ENCODE measurements at places on chromosomes 5 and 9.

GRCh38 chr9:125789196-125789595 is 42.0 kb downstream of the PBX3 start:
- no peak for DNase-seq

- no peak for DNase-seq
These were observed 7.0 kb upstream of the GADD45G start for GRCh38 chr9:89597711-89598362.

- no peak for DNase-seq
These were observed 88.0 kb downstream of the NLN start for GRCh38 chr5:65809817-65810531.

DNA sequence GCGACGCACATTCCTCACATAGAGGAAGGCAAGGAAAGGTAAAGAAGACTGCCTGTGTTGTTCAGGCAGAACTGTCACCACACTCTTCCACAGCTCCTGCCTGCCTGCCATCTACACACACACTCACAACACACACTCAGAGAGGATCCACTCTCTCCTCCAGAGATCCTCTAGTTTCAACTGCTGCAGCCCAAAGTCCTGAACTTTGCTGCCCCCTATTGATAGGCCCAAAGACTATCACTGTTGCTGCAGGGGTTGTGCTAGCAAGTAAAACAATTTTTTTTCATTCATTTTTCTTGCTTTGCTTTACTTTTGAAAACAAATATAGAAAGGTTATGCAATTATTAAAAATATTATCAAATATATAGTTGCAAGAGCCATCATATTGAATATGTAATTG is 5.9 kb upstream of the CFAP90 start:
- no peak for DNase-seq

DNA sequence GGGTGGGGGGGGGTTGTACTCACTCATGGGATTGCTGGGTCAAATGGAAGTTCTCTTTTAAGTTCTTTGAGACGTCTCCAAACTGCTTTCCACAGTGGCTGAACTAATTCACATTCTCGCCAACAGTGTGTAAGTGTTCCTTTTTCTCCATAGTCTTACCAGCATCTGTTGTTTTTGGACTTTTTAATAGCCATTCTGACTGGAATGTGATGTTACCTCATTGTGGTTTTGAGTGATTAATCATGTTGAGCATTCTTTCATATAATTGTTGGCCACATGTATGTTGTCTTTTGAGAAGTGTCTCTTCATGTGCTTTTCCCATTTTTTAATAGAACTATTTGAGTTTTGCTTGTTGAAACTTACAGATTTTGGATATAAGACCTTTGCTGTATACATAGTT is 94.9 kb upstream of the PLPPR1 start:
- DNase-seq, result no peak

GRCh38 chr5:80403782-80404181 is 4.1 kb upstream of the ZFYVE16 start:
- DNase-seq, result no peak

GRCh38 chr9:92710368-92710767 is 40.4 kb upstream of the IPPK start:
- DNase-seq, result no peak

DNA sequence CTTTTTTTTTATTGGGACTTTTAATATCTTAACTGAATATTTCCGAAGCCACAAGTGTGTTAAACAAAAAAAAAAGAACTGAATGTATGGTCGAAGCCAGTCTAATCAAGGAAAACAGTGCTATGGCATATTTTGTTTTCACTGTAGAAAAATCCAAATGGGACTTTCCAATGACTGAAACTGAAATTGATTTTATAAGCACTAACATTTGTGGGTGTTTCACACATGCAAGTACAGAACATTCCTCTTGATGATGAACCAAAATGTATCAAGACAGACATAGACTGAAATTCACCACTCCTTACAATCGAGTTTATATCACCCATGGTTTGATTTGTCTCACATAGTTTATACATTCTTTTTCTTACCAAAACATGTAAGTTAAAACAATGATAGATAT is 1026.8 kb downstream of the CDH18 start:
- no peak for DNase-seq

DNA sequence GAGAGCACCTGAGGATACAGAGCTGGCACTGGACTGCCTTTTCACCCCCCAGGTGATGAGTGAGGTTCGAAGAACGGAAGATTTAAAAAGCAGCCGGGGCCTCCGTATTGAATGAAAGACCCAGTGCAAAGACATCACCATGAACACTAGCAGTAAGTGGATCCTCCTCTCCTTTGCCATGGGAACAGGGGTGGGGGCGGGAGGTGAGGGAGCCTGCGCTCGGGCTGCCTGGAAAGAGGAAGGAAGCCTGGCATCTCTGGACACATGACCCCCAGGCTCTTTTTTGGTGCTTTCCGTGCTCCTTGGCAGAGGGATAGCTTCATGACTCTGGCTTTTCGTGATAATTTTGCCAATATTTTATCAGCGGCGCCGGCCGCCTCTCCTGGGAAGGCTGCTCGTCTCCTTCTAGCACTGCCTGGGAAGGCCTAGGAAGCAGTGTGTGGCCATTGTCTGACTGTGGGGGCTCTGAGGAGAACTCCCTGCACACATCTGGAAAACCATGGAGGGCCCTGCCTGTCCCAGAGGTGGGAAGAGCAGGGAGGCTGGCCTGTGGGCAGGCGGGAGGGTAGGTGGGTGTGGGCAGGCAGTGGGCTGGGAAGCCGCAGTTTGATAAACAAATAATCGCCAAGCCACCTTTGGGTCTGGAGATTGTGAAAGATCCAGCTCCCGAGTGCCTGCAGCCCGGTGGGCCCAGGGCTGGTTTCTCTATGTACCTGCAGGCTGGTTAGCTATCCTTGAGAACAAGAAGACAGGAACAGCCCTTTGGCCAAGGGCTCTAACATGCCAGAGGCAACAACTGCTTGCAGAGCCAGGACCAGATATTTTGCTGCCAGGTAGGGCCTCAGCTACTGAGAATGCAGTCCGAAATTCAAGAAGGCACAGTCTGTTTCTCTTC is 911 bp downstream of the ABLIM3 start:
- DNase-seq, result no peak

- DNase-seq, result no peak
These were observed 9.6 kb downstream of the ACSL6 start for GRCh38 chr5:132001647-132002561.

- DNase-seq, result no peak
These were observed 259.1 kb downstream of the TMEM167A start for GRCh38 chr5:82817897-82818676.

DNA sequence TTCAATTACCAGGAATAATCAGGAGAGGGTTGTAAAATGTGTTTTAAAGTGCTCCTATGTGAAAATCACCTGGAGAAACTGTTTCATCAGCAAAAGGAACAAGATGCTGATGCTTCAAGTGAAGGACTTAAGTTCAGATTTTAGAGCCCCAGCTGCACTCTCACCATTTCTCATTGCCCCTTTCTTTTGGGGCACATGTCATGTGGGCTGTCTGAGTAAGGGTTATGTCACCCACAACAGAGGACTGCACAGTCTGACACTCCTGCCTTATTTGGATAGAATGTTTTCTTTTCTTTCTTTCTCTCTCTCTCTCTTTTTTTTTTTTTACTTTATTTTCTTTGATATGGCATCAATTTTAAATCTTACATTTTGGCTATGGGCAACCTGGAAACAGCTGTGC is 204.1 kb upstream of the EFNA5 start:
- no peak for DNase-seq

DNA sequence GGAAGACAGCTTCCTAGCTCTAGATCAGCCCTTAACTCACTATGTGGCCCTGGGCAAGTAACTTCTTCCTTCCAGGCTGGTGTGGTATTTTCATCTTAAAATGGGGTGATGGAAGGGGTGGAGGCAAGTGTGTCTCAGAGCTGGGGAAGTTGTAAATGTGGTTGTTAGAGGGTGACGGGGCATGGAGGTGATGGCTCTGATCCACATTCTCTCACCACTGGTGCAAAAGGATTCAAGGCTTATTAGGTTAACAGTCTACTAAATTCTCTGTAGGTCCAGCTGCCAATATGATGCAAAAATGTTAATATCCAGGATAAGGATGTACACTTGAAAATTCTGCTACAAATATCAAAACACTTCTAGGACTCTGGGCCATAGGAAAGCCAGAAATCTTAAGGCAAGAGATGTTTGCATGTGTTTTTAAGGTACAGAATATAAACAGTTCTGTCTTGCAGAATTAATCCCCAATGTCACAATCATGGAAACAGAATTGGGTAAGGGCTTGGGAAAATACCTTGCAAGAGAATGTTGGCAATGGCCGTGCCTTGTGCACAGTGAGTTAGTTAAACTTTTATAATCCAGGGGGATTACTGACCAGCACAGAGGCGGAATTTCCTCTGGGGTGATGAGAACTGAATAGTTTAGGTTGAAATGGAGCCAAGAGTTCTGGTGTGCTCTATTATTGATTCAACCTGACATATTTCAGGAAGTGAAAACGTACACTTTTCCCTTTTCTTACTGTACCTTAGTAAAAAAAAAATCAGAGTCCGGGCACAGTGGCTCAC is 19.8 kb downstream of the TNFSF15 start:
- no peak for DNase-seq

GRCh38 chr9:134678666-134679443 is 37.3 kb downstream of the COL5A1 start:
- no peak for DNase-seq

- no peak for DNase-seq
These were observed 15.9 kb upstream of the CDC20B start for GRCh38 chr5:55188656-55189540.

- DNase-seq, result no peak
These were observed 6.8 kb upstream of the ZNF79 start for GRCh38 chr9:127417131-127418036.

- DNase-seq, result no peak
These were observed 13.6 kb downstream of the PDE6A start for GRCh38 chr5:149930749-149931574.

DNA sequence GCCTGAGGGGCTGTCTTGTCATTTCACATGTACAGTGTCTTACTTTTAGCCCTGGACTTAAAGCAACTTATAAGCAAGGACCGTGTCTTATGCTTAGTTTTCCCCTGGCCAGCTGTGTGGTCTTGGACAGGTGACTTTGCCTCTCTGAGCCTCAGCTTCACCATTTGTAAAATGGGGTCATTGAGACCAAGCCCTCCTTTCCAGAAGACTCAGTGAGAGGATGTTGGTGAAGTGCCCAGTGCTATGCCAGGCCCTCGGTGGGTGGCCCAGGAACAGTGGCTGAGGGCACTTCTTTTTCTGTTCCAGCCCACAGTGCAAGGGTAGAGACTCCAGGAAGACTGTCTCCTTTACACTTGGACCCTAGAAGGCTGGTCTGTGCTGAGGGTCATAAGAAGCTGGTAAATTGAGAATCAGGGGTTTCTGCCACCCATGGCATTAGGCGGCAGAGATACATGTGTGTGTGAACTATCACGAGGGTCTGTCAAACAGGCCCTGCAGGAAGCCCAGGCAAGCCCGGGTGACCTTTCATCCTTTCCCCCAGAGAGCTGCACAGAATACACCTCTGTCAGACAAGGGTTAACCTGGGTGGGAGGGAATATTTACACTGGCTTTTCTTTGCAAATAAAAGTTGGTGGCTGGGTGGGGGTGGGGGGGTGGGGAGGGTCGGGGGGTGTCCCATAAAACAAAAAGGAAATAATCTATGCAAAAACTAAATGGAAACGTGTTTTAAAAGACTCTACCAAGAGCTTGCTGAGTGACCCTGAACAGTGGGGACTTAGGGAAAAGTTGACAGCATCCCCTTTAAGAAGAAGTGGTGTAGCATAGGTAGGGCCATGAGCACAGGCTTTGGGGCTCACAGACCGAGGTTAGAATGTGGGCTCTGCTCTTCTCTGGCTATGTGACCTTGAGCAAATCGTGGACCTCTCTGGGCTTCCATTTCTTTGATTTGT is 20.4 kb upstream of the KIF12 start:
- DNase-seq, result no peak

- DNase-seq, result no peak
These were observed 20.7 kb downstream of the FANCC start for GRCh38 chr9:95296761-95297160.

GRCh38 chr9:136482046-136482792 is 621 bp downstream of the SEC16A start:
- DNase-seq, result no peak

DNA sequence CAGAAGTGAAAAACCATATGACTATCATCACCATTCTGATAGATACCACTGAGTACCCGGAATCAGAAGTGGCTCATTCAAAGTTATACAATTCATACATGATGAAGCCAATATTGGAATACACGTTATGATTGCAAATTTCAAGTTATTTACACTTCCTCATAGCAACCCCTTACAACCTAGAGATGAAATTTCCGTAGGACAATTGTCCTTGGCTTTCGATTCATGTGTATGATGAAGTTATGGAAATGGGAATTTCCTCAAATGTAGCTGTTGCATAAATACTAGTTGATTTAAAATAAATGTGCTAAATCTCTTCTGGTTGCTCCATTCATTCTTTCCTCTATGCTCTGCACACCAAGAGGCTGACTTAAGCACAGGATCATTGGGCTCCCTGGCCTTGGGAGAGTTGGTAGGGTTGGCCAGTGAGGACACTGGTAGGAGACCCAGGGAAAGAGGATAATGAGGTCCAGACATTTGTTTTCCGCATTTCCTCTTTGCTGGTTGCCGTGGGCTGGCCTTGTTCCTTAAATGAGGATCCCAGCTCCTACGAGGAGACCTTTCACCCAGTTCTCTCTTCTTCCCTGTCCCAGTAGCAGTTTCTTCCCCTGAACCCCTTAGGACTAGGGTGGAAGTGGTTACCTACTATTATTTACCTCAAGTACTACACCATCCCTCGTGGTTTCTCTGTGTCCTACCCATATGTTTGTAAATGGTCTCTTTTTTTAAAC is 90.3 kb downstream of the ZNF474 start:
- no peak for DNase-seq
